ENCODE measurements at places on chromosomes 12 and 14.

- no peak for DNase-seq
Measured at GRCh38 chr14:94601884-94602391, 10.3 kb upstream of the SERPINA3 start.

- DNase-seq, result no peak
Measured at GRCh38 chr12:1184402-1184801, 193.4 kb downstream of the ERC1 start.

DNA sequence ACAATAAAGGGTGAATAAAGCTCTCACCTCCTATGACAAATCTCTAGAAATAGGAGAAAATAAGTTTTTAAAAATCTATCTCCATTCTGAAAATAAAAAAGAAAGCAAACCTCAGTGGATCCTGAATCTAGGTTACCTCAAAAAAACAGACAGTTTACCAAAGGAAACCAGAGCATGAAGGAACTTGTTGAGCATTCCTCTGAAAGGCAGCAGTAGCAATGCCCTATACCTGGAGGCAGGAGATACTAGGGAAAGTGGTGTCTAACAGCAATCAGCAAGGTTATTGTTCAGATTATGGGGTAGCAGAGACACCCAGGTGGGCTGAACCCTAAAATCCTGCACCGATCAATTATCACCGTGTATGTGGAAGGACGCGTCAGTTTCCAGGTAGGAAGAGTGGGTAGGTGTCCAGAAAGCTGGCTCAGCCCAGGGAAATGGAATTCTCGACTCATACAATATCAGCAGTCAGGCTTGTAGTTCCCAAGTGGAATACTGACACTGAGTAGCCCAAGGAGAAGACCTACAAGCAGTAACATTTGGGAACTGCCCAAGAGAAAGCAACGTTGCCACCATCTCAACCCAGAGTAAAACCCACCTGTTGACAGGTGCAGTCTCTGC, 128.3 kb downstream of the ST8SIA1 start:
- no peak for DNase-seq

DNA sequence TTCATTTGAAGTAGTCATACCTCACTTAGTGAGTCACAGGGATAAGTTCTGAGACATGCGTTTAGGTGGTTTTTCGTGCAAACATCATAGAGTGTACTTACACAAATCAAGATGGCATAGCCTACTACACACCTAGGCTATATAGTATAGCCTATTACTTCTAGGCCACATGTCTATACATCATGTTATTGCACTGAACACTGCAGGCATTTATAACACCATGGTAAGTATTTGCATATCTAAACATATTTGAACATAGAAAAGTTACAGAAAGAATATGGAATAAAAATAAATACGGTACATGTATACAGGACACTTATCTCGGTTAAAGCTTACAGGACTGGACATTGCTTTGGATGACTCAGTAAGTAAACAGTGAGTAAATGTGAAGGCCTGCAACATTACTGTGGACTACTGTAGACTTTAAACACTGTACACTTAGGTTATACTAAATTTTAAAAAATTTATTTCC, 670.6 kb downstream of the SLC16A7 start:
- DNase-seq, result no peak

- peak; percentile 14 for DNase-seq
Measured at GRCh38 chr12:113403435-113404415, at the start of gene SDS. TSS of gene SDS (minus strand) at chr12:113403887. CDS start at chr12:113399708, 4,179 bp downstream.

DNA sequence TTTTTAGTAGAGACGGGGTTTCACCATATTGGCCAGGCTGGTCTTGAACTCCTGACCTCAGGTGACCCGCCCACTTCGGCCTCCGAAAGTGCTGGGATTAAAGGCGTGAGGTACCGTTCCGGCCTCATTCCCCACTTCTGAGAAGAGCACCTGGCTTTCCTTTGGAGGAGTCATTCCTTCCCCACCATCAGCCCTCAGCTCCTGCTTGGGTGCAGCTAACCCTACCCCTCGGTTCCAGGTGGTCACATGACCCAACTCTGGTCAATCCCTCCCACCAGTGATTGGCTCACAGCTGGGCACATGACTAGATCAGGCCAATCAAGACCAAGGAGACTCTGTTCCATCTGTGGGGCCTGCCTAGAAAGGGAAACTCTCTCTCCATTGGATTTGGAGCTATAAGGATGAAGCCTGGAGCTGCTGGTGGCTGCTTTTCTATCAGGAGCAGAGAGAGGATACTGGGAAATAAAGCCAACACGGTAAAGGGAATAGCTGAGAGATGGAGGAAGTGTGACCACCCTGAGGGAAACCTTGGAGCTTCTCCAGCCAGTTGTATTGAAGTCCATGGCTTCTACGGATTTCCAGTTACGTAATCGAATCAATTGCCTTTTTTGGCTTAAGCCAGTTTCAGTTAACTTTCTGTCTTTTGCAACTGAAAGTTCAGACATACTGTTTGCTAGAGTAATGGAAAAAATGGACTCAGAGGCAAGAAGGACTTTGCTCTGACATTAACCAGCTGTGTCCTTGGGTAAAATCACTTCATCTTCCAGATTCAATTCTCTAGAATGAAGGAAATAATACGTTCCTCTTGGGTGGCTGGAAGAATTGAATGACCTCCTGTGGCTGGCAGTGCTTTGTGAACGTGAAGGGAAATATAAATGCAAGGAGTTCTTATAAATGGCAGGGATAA, 19.7 kb upstream of the IFT81 start:
- DNase-seq, result no peak

DNA sequence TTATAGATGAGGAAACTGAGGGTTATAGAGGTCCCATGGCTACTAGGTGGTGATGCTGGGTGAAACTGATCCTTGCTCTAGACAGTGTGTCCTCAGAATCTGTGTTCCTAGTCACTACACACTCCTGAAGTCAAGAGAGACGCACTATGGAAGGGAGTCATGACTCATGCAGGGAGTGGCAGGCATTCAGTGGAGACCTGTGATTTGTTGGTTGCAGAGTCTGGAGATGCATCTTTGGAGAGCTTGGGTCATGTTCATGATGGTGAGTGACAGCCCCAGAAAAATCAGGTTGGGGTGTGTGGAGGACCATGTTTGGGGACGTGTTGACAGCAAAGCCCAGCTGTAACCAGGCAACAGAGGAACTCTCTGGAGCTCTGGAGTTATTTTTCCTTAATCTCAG, 38.0 kb upstream of the FBXO21 start:
- DNase-seq, result no peak

GRCh38 chr14:77094672-77095284, 3.3 kb upstream of the CIPC start:
- peak; percentile 70 for DNase-seq

- peak; percentile 39 for DNase-seq
Measured at GRCh38 chr14:55580470-55581341, 699 bp downstream of the KTN1 start.

- DNase-seq, result no peak
Measured at GRCh38 chr12:13175499-13175898, 21.0 kb upstream of the EMP1 start.

- no peak for DNase-seq
Measured at GRCh38 chr12:106692896-106693820, 81.3 kb upstream of the RIC8B start.

GRCh38 chr12:27505109-27505508, 18.9 kb upstream of the PPFIBP1 start:
- no peak for DNase-seq

DNA sequence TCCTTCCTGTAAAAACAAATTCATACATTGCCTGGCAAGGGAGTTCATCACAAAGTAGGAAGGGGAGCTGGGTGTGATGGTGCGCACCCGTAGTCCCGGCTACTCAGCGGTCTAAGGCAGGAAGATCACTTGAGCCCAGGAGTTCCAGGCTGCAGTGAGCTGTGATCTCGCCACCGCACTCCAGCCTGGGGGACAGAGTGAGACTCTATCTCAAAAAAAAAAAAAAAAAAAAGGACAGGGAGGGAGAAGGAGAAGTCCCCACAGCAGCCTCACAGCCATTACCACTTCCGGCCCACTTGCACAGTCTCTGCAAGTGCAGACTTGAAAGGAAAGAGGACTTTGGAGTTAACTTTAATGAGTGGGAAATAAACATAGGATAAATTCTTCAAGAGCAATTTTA, 121.0 kb downstream of the FBXL14 start:
- DNase-seq, result no peak

- DNase-seq, result no peak
Measured at GRCh38 chr12:269191-269590, 6.6 kb upstream of the SLC6A13 start.

DNA sequence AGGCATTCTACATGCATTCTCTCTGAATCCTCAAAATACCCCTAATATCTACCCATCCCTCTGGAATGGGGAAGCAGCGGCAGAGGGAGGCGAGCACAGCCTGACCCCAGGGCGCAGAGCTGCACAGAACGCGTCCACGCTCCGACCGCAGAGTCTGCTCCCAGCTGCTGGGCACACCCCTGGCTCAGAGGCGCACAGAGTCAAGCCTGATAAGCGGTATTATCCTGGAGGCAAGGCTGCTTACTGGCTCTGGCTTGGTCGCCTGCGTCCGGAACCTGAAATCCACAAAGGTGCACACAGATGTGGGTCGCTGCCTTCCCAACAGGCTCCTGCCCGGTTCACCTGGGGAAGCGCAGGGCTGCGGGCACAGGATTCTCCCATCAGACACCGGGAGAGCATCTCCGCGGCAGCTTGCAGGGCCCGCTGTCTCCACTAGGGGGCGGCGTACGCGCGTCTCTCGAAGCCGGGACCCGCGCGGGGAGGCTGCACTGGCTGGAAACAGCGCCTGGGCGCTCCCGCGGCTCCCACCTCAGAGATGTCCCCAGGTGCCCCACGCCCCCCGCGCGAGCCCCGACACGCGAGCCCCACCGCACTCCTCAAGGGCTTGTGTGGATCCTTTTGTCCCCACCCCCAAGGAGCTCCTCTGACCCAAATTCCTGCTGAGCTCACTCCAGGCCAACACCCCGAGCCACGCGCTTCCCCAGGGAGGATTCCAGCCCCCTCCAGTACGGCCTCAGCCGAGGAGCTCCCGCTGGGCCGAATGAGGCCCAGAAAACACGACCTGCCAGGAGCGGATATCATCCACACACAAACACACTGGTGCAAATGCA, 120.1 kb upstream of the FZD10 start:
- no peak for DNase-seq

GRCh38 chr12:19896041-19896440, 456.7 kb downstream of the AEBP2 start:
- no peak for DNase-seq

- DNase-seq, result no peak
Measured at GRCh38 chr14:100526632-100527031, 60.6 kb downstream of the BEGAIN start.

GRCh38 chr12:119710374-119710964, 42.5 kb downstream of the PRKAB1 start:
- peak; percentile 53 for DNase-seq

GRCh38 chr12:2559931-2560330, 234.8 kb upstream of the FKBP4 start:
- DNase-seq, result no peak

GRCh38 chr14:77214216-77214615, 32.6 kb downstream of the TMEM63C start:
- DNase-seq, result no peak

GRCh38 chr12:49921936-49922335, 18.2 kb upstream of the FAIM2 start:
- no peak for DNase-seq

GRCh38 chr12:5899675-5900074, 45.4 kb downstream of the ANO2 start:
- DNase-seq, result no peak

GRCh38 chr14:72000907-72001306, 68.7 kb downstream of the RGS6 start:
- no peak for DNase-seq

DNA sequence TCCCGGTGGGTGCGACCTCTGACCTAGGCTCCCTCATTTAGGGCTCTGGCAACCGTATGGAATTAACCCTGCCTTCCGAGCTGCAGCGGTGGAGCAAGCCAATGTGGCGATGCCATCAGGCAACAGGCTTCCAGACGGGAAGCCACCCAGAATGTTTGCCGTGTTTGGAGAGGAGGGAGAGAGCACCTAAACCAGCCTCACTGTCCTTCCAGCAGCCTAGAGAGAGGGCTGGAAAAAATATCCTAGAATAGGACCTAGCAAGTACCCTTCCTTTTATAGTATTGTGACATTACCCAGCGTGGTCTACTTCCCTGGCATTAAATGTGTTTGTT, 287 bp upstream of the SLC2A13 start:
- DNase-seq, result no peak

DNA sequence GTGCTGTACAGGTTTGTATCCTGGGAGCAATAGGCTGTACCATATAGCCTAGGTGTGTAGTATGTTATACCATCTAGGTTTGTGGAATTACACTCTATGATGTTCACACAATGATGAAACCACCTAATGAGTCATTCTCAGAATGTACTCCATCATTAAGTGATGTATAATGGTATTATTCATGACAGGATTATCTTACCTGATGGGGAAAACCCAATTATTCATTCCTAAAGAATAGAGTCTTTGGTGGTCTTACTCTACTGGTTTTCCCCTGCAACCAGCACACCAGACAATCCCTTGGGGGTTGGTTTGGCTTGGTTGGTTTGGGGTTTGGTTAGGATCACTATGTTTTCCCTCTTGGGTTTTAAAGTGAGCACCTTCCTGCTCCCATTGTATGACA, 12.6 kb upstream of the OR10P1 start:
- DNase-seq, result no peak

DNA sequence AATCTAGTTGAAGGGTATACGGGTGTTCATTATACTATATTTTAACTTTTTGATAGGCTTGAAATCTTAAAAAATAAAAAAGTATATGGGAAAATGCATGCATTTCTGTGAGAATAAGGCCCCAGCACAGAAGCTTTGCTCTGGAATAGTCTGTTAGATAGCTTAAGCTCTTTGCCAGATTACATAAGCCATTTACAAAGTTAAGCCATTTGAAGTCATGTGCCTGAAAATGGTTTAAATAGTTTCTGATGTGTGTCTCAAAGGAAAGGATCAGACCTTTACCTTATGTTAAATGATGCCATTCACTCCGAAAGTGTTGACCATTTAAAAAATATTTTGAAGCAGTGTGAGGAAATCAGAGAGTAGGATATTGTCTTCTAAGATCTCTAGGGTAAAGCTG, 51.3 kb downstream of the WASHC4 start:
- DNase-seq, result no peak

DNA sequence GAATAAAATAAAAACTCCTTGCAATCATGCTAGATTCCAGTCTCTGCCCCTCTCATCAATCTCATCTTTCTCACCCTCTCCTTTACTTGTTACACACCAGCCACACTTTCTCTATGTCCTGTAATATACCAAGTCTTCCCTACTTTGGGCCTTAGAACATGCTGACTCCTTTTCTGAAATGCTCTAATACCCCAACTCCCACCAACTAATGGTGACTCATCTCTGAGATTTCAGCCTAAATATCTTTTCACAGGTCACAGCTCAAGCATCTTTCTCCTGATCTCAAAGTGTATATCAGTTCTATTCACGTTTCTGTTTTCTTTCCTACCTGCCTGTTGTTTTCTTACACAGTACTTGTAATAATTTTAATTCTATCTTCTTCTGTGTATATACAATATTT, 378.9 kb upstream of the PRICKLE1 start:
- no peak for DNase-seq

Measured in right renal pelvis (tissue), 4 donors.